ENCODE measurements at places on chromosomes 2 and 18.

DNA sequence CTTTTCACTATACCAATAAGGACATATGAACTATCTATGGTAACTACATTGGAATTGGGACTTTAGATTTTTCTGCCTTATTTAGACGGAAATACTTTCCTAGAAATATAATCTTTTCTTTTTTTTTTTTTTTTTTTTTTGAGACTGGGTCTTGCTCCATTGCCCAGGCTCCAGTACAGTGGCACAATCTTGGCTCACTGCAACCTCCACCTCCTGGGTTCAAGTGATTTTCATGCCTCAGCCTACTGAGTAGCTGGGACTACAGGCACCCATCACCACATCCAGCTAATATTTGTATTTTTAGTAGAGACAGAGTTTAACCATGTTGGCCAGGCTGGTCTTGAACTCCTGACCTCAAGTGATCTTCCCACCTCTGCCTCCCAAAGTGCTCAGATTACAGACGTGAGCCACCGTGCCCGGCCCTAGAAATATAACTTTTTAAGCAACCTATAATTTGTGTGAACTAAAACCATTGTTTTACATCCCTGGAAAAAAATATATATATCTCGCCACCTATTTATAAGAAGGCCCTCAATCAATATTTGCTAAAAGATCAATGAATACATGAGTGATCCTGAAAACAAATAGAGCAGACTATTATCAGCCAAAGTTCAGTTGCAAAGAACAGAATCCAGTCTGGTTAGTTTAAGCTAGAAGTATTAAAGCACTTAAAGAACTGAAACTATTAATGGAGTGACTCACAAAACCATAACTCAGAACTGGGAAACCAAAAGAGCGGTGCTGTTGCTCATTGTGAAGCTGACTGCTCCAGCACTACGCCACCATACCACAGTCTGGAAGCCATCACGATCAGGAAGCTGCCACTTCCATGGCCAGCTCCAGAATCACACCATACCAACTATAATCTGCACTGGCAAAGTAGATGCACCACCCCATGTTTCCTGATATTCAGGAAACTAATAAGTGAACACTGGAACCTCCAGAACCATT, 8.4 kb upstream of the HNRNPLL start:
- no peak for DNase-seq

- no peak for DNase-seq
Observed at GRCh38 chr2:44799105-44799504, 142.4 kb upstream of the SIX3 start.

DNA sequence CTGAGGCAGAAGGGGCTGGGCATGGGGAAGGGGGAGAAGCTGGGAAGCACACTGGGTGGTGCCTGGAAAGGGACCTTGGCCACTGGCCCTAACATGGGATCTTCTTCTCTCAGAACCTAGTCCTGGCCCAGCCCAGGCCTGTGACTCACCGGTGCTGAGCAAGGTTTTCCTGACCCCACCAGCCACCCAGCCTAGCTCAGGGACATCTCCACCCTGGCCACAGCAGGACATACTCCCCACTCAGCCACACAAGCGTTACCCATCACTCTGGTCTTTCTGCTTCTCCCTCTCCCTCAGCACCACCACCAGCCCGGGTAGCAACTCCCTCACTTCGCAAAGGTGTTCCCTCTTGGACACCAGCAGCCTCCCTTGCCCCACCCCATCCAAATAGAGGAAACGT, 22.8 kb downstream of the TNS1 start:
- DNase-seq = no peak

DNA sequence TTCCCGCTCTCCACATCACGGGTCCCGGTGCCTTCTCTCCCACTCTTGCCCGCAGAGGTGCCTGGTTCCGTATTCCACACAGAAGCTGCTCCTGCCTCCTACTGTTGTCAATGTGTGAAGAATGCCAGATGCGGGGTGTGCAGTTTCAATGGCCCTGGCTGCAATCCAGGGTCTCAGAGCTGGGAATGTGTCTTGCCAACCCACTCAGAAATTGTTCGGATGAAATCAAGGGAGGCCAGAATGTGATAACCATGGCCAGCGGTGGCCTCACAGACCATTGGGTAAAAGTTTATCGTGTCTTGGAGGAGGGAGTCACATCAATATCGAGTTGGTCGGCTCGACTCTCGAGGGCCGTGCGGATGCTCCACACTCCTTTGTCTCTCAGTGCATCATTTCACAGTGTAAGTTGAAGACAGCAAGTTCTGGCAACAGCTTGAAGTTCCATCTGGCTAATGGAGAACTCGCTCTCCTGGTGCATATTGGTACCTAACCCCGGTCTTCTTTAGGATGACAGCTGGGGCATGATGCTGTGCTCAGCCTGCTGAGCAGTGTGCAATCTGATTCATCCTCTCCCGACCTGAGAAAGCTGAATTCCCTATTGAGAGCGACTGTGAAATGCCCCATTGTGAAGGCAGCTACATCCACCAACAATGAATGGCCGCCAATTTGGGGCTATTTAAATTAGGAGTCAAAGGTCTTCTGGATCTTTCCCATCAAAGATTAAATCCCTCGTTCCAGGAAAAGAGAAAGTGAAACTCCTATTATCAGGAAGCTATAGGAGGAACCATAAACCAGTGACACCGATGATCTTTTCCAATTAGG, 389.0 kb downstream of the SOX11 start:
- no peak for DNase-seq

GRCh38 chr2:50355891-50356290, 676.0 kb downstream of the NRXN1 start:
- no peak for DNase-seq

- no peak for DNase-seq
Observed at GRCh38 chr2:191797500-191797899, 49.4 kb downstream of the CAVIN2 start.

- DNase-seq = no peak
Observed at GRCh38 chr2:109239720-109240119, 110.7 kb downstream of the SH3RF3 start.

- no peak for DNase-seq
Observed at GRCh38 chr2:240311821-240312220, 123.6 kb upstream of the GPC1 start.

All from AG04450 (cell line).